ENCODE measurements at places on chromosomes 16 and 17.
A peak's percentile ranks its signal among the peaks of the same experiment; 100 is the strongest.

- DNase-seq: no peak
These were observed 11.0 kb downstream of the GRIN2A start for GRCh38 chr16:10171221-10171620.

DNA sequence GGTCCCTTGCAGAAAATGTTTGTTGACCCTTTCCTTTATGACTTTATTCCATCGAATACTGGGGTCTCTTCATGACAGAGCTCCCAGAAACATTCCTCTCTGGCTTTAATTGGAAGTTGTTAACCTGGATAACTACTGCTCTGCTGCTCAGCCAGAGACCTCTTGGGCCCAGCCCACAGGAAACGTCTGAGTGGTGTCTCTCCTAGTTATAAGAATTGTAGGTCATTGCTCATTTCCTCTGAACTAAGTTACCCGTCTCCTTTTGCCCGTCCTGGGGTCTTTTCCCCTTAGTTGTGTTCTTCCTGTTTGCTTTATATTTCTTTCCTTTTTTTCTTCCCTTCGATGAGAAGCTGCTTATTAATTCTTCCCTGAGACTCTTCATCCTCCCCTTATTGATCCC is 9.0 kb downstream of the MAP2K6 start:
- no peak for DNase-seq

DNA sequence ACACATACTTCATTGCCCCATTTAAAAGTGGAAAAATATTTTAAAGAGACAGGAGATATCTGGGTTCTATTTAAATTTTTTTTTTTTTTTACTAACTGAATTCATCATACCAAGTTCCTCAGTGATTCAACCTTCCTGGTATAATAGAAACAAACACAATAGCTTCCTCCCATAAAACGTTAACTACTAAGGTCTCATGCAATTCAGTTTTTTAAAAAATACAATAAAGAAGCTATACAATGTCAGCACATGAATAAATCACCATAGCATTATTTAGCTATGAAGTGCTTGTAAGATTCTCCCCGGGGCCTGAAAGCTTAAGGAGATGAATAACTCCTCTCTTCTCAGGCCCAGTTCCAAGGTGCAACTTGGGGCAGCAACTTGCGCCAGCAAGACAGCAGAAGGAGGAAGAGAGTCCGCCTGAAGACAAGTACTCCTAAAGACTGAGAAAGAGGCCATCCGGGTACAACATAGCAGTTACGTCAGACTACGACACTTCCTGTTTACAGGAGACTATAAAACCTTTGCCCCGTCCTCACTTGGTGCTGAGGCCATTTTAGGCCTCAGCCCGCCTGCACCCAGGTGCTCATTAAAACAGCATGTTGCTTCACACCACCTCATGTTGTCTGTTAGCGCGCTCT is 81.5 kb downstream of the MYO1D start:
- no peak for DNase-seq

GRCh38 chr17:50952013-50952412 is 85.9 kb upstream of the TOB1 start:
- no peak for DNase-seq

DNA sequence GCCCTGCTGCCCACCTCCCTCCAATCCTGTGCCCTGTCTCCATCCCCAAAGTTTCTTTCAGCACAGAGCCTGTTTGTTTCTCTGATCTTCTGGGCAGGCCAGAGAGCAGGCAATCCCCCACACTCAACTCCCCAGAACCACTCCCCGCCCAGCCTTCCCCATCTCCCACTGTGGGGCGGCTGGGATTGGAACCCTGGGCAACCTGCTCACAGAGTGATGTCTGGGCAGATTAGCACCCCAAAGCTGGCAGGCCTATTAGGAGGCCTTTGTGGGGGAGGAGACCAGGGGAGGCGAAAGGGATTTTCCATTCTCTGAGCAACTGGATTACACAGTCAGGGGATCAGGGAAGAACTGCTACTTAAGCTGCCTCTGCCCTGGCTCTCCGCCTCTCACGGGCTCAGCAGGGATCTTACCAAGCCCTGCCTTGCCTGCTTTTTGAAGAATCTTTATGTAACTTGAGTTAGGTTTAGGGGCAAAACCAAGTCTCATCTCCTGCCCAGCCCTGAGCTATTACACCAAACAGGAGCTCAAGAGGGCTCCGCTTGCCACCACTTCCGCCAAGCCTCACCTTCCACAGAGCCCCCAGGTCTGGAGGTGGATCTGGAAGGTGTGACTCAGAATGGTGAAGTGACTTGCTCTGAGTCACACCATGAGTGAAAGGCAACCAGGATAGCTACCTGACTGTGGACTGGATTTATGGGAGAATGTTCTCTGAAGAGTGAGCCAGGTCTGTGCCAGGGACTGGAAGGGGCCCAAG is 16.0 kb upstream of the LHX1 start:
- DNase-seq: peak; percentile 53

DNA sequence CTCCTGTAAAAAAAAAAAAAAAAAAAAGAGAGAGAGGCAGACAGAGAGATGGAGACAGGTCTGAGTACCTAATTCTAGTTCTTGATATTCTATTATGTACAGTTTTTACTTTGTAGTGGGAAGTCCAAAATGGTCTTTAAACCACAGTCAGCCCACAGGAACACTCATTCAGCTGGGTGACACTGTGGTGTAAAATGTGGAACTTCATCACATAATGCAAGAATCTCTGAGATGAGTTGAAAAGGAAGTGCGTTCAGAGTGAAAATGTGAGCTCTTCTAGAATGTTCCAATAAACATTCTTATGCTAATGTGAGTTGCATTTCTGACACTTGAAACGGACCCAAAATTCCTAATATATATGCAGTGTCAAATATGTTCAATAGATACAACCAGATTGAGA is 972.1 kb downstream of the CDH11 start:
- DNase-seq: no peak

GRCh38 chr17:45405250-45406086 is 27.2 kb downstream of the ARHGAP27 start:
- no peak for DNase-seq

- DNase-seq: no peak
These were observed 174.8 kb downstream of the UTP18 start for GRCh38 chr17:51435171-51435552.

DNA sequence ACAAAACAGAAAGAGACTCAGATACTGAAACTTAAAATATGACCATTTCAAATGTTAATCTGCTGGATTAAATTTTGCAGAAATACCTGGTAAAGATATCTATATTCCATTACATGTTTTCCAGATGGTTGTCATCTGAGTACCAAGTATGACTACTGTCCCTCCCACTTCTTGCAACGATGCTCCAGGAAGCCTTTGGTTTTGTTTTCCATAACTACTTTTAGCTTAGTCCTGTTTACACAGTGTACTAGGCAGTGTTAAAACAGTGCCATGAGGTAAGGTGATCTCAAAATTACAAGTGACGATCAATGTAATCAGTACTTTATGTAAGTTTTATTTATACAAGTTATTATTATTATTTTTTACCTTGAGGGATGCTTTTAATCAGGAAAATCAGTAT is 17.8 kb downstream of the SMARCE1 start:
- DNase-seq: no peak

DNA sequence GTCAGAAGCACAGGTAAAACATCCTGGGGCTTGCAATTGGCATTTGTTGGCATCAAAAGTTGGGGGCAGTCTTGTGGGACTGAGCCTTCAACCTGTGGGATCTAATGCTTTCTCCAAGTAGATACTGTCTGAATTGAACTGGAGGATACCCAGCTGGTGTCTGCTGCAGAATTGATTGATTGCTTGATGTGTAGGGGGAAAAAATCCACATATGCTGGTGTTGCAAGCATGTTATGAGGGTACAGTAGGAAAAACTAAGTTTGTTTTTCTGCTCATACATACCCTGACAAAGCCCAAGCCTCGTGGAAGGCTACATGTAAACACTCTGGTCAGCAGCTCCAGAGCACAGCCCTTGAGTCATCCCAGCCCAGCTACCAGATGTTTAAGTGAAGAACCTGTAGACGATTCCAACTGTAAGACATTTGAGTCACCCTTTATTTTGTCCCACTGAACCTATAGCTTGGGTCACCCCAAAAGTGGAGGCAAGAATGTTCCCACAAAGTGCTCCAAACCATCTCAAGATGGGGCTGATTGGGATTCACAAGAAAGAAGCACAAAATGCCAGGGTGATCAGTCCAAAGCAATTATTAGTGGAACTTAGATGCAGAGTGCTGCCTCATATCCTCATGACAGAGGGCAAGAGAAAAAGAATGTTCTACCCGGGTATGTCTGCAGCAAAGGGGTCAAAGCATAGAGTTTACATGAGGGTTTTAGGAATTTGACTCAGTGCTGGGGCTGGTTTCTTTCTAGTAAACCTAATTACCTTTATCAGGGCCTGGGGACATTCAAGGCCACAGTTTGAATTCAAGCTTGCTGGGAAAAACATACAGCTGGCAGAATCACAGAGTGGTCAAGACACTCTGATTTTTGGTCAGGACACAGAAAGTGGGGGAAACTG is 9.6 kb upstream of the APPBP2 start:
- no peak for DNase-seq

DNA sequence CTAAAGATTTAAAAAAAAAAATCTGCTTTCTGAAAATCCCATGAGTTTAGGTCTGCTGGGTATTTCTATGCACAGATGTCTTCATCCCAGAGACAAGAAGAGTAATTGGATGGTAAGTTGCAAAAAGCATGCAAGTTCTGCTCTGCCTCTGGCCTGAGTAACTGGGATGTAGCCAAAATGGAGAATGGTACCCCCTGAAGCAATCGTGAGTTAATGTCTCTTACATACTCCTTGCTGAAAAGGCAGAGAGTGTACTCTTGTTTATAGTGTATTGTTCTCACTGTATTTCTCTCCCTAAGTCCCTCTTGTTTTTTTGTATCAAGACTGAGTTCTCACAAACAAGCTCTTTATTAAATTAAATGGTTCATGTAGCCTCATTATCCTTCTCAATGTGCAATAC is 259.0 kb downstream of the IRX3 start:
- DNase-seq: no peak

GRCh38 chr17:7742729-7743128 is 25.2 kb downstream of the DNAH2 start:
- DNase-seq: no peak

DNA sequence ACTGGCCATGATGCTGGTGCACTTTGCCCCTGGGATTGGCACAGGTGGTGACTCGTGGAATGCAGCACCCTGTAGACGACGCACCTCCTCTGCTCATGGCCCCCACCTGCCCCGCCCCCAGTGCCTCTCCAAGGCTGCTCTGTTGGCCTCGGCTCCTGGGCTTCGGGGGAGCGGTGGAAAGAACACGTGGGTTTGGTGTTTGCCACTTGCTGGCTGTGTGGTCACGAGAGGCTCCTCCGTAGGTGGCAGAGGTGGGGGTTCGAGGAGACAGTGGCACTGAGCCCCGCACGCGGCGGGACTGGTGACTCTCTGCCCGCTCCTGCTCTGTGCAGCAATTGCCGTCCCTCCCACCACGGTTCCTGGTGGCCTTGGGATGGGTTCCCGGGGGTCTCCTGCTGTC is 82.8 kb upstream of the ZNF750 start:
- no peak for DNase-seq

DNA sequence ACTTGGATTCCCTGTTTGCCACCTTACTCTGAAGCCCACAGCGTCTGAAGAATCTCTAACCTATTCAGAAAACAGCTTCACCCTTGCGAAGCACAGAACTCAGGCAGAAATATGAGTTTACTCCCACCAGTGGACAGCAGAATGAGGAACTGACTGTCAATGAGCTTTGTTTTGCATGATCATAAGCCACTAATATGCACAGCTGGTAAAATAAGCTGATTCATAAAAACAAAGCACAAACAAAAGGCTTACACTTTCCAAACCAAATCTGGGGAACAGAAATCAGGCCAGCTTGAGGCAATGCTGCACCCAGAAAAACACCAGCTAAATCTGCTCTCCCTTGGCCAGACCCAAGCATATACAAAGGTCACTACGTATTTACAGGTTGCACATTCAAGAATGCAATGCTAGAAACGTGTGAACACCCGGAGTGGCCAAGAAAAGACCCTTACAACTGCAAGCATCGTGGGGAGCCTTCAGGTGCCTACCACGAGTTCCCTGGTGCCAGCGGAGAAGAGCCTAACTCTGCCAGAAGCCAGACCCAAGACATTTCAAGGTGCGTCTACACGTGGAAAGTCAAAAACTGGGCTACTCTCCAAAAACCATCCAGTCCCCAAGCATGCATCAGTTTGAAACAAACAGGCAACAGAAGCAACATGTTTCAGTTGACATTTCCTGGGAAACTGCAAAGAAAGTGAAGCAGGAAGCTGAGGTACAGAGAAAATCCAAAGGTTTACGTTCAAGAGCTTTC is 207.1 kb downstream of the ZFHX3 start:
- DNase-seq: no peak

DNA sequence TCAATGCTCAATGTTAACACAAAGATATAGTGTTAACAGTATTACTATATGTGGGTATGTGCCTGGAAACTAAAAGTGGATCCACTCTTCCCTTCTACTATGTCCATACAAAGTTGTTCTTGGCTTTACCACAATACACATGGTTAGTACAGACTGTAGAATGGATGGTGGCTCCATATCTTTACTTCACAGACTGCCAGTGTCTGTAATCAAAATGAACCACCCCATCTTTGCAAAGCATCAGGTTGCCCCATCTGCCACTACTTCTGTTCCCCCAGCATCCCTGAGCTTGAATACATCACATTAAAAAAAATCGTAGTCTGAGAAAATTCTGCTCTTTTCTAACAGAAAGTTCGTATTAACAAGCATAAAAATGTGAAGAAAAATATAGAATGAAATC is 30.0 kb downstream of the USP32 start:
- no peak for DNase-seq

- no peak for DNase-seq
These were observed 20.1 kb upstream of the SLC46A1 start for GRCh38 chr17:28426081-28426519.

GRCh38 chr17:15468126-15468525 is 705 bp upstream of the CDRT4 start:
- DNase-seq: no peak

DNA sequence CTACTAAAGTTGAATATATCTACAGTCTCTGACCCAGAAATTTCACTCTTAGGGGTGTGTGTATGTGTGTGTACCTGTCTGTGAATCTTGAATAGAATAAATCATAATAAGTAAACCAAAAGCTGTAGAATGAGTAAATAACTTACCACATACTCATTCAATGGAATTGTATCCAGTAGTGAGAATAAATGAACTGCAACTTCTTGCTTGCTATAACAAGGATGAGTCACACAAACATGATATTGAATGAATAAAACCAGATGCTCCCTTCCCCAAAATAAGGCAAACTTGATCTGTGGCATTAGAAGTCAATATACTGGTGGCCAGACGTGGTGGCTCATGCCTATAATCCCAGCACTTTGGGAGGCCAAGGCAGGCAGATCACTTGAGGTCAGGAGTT is 259.8 kb upstream of the MON1B start:
- DNase-seq: no peak

DNA sequence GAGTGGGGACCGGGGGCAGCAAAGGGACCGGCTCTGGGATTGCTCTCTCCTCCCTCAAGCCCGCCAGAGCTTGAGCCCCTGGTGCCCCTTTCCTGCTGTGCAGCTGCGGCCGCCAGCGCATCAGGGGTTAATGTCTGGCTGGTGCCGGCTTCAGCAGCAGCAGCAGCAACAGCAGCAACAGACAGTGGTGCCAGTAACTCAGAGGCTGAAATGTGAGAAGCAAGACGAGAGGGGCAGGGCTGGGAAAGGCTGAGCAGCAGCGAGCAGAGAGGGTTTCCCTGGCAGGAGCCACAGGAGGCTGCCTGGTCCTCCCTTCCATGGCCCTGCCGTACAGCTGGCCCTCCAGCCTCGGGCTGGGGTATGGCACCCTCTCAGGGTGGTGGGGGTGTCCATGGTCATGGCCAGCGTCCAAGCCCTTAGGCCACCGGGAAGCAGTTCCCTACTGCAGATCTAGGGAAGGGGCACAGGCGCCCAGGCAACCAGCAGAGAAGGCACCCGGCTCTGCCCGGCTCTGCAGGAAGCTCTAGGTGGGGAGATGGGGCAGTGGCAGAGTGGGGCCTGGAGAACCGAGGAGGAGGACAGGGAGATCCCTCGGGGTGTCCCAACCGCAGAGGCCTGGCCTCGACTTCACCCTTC is 21.1 kb upstream of the TFAP4 start:
- no peak for DNase-seq

Data from stimulated activated CD4-positive, alpha-beta T cell treated with anti-CD3 and anti-CD28 coated beads, Interleukin-4, amount 100 ng/mL, for 4 hours (primary cell).